ENCODE measurements at places on chromosomes 1 and 21. TPM values are rescaled to one million over a fixed set of nuclear protein-coding genes. Genes with fewer than 3 reads are reported as not detected.
A peak's percentile ranks its signal among the peaks of the same experiment; 100 is the strongest.

AADACL4 gene
- total RNA-seq, result 0.28 TPM

DNA sequence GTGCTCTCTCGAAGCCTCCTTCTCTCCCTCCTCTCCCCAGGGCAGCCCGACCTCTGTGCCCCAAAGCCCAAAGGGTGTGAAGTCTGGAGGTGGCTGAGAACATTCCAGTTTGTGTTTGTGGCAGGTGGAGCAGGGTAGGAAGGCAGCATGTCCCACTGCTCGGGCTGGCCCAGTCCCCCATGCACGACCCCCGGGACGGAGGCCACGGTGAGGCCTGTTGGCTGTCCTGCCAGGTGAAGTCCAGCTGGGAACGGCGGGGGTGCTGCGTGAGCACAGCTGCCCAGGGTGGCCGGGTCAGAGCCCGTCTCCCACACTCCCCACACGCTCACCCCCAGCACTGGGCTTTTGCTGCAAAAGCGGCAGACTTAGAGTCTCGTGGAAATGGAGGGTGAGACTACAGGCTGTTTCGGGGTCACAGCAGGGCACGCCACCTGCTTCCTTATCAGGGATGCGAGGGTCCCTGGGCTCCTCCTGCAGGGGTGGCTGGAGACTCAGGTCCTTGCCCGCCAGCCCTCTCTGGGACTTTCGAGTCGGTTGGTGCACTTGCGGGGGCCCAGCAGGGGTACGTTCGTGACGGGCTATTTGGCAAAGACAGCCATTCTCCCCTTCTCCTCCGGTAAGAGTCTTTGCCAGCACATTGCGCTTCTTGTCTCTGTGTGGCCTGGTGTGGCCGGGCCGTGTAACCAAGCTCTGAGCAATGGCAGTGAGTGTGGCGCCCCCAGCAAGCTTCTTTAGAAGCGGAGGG, 40.3 kb downstream of the MORN1 start:
- DNase-seq, result no peak

- no peak for DNase-seq
These were observed 5.6 kb downstream of the PTPRF start for GRCh38 chr1:43536196-43536863.

DNA sequence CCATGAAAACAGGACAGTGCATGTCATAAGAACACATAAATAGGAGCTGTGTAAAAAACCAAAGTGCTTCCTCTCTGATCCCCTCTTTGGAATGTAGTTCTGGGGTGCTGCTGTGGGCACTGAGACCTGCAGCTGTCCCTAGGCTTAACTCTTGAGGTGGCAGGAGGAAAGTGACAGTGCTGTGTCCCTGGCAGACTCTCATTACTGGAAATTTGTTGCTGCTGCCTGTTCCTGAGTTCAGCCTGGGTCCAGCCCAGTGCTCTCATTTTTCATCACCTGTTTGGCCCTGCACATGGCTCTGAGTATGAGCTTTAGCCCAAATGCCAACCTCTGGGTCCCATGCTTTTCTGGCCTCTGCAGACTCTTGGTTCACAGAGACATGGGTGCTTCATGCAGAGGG, 329.3 kb downstream of the DSCAM start:
- DNase-seq, result no peak

- DNase-seq, result no peak
These were observed 673 bp downstream of the CD46 start for GRCh38 chr1:207752456-207752998.

- no peak for DNase-seq
These were observed 4.6 kb downstream of the RCC1 start for GRCh38 chr1:28510273-28510969.

ZNF697 gene
- 13.1 TPM for total RNA-seq

BACE2 gene
- 39.3 TPM for total RNA-seq

KRTAP19-3 gene
- total RNA-seq, result not detected

GRCh38 chr1:84407958-84408422, 9.7 kb downstream of the DNASE2B start:
- no peak for DNase-seq

- DNase-seq, result no peak
These were observed 898 bp downstream of the MFSD2A start for GRCh38 chr1:39955547-39956539.

DNA sequence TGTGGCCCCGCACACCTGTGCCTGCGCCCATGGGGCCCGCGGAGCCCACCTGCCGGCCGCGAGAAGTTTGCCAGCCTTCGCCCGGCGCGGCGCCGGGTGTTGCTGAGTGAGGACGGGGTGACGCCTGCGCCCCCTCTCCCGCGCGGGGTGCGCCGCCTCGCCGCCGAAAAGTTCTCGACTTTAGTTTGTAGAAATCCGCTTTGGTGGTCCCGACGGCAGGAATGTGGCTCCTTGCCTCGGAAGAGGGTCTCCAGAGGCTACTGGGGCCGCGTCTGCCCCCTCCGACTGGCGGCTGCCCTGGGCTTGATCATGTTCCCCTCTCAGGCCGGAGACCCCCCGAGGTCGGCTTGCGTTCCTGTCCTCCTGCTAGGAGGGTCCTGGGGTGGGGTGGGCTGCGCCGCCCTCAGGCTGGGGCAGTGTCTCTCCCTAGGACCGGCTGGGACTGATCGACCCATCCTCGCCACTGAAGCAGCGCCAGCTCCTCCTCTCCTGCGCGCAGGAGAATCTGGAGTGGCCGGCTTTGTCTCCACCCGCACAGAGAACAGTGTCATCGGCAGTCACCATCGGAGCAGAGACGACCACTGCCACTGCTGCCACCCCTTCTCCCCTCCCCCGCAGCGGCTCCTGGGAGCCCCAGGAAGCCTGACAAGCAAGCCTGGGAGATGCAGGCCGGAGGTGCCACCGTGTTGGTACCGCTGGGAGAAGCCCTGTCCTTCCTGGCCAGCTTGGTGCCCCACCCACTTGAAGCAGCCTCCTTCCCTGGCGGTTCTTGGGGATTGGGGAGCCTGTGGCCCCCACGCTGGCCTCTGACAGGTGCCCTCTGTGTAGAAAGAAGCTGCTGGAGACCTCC, 553 bp upstream of the SLC30A2 start:
- no peak for DNase-seq

DNA sequence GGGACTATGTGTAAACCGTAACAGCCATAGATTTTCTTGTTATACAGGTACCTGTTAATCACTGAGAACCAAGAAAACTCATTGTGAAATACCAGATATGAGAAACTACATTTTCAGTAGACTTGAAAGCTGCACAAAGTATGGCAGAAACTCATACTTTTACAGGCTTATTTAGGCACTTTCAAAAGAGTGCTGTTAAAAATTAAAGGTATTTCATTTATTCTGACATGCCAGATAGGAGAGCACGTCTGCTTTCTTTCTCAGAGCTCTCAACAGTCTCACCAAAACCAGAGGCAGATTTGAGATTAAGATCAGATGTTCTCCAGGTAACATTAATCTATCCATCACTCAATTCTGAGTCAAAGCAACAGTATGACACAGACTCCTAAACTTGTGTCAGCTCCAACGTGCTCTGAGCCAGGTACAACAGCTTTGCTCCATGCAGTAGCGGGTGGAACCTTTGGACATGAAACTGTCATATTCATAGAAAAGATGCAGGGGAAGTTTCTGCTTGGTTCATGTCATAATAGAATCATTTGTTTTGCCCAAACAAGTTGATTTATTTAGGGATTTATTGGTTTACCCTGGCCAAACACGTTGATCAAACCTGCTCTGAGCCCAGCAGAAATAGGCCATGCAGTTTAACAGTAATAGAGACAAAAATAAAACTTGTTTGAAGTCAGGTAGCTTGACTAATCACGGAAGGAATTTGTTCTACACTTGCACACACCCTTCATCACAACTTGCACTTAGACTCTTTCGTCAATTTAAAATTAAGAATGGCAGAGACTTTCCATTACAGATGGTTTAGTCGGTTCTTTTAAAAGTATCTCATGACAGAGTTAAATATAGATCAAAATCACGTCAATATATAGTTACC, 20.8 kb upstream of the TSNAX start:
- DNase-seq, result no peak

DNA sequence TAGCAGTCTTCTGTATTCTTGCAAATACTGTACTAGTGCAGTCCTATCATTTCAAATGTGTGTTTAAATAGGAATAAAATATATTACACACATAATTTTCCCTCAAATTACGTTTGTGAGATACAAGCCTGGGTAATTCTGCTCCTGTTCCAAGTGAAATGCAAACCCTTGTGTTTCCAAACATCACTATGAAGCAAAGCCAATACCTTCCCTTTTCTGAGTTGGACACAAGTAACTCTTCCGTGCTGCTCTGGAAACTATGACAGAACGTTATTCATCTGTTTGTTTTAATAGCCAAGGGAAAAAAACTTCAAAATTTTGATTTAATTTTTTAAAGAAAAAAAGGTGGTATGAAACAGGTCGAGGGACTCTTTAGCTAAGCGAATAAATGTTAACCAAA, 73.7 kb upstream of the UBE2U start:
- DNase-seq, result no peak

DNA sequence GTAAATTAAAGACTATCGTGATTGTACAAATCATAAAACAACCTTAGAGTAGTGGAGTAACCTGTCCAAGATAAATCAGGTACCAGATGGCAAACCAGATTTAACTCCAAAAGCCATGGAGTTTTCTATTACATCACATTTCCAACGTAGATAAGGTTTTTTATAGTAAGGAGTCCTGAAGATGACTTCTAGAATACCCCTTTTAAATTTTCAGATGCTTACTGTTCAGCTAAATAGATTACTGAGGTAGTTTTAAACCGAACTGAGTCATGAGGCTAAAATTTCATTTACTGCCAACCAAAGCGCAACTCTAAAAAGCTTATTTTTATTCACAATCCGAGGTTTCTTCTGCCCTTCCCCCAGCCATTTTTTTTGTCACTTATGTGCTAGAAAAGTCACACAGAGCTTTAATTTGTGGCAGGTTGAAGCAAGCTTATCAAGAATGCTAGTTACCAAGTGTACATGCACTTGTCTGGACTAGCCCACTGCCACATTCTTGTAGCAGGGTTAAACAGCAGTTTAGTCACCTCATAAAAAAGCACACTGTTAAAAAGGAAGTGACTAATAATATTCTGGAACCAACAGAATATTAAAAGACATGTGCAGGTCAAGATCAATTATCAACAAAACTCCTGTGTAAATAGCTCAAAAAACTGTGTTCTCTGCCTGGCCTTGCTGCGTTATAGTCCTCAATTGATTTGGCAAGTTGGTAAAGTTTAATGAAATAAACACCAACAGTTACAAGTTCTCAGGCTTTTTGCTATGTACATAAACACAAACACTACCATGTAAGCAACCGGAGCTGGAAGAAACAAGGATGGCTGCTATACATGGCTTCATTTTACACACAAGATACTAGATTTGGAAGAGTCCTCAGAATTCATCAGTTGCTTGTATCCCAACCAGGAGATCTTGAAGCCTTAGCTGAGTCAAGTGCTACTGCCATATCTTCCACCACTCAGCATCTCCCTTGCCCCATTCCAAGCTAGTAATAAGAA, 180.3 kb upstream of the DMRTA2 start:
- no peak for DNase-seq

- no peak for DNase-seq
These were observed 52.2 kb downstream of the PLA2G4A start for GRCh38 chr1:186880982-186881381.

CXADR gene
- 61.8 TPM for total RNA-seq

DNA sequence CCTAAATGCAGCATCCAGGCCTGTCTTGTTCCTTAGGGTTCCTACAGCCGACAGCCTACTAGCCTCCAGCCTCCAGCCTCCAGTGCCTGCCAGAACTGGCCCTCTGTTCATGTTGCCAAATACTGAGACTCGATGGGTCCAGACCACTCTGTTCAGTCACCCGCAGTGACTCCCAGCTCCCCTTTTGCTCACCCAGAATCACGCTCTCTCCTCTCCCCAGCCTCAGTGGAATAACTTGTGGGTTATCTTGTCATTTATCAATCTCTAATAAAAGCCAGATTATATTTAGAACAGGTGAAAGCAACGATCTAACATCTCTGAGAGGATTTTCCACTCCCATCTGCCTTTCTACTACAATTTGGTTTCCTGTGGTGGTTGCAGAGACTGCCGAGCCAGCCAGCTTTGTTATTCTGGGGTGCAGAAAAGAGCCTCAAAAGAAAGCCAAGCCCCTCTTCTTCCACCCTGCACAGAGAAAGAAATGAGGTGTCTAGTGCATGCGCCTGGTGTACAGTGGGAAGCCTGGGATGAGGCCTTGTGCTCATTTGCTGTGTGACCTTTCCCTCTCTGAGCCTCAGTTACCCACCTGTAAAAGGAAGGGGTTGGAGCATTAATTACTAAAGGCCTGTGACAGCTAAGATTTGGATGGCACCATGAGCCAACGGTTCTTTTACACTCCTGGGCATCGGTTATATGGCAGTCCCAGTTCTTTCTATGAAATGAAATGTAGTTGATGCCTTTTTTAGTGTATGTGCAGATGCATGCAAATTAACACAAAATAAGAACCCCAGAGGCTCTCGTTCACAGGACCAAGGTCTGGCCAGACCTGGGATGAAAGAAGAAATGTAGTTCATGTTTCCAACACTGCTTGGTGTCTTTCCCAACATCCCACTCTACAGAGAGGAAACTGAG, 42.9 kb upstream of the ID3 start:
- no peak for DNase-seq

CTSK gene
- 74.5 TPM for total RNA-seq

DNA sequence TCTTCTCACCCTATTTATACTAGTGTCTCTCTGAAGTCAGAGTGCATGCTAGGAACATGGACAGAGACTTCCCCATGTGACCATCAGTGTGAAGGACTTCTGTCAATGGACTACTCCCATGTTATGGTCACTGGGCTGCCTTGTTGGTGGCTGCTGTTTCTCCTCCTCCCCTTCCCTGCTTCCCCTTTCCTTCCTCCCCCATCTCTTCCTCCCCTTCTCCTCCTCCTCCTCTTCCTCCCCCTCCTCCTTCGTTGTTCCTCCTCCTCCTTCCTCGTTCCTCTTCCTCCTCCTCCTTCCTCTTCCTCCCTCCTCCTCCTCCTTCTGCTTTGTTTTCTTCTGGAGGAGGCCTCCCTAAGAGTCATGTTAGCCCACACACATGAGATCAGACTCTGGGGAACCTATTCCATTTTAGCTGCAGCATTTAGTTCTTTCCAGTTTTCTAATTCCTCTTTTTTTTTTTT, 35.8 kb downstream of the IER5 start:
- no peak for DNase-seq

DNA sequence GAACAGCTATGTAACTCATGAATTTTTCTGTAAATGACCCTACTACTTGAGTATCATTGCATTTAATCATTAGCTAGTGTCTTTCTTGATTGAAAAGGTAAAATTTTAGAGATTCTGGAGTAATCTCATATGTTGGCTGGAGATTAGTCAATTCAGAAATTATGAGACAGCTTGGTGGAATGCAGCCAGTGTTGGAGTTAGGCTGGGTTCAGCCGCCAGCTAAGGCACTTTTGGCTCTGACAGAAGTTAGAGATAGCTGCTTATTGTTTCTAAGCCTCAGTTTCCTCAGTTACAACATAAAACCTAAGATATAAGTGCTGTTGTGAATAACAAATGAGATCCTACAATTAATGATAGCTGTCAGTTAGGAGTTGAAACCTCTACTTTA, 49.4 kb downstream of the TBCE start:
- DNase-seq, result no peak

- peak; percentile 44 for DNase-seq
These were observed 5.0 kb downstream of the PRELP start for GRCh38 chr1:203480525-203481084.

TENT5C gene
- 3.8 TPM for total RNA-seq

PDC gene
- not detected for total RNA-seq

- no peak for DNase-seq
These were observed 80.9 kb upstream of the LBR start for GRCh38 chr1:225508538-225509375.

SLC25A34 gene
- 1.6 TPM for total RNA-seq

RRP1B gene
- total RNA-seq, result 21.0 TPM

GRCh38 chr1:176531921-176532897, 69.2 kb downstream of the PAPPA2 start:
- no peak for DNase-seq
